ENCODE measurements at places on chromosomes 3 and 15. TPM values are rescaled to one million over a fixed set of nuclear protein-coding genes. Genes with fewer than 3 reads are reported as not detected.

DNA sequence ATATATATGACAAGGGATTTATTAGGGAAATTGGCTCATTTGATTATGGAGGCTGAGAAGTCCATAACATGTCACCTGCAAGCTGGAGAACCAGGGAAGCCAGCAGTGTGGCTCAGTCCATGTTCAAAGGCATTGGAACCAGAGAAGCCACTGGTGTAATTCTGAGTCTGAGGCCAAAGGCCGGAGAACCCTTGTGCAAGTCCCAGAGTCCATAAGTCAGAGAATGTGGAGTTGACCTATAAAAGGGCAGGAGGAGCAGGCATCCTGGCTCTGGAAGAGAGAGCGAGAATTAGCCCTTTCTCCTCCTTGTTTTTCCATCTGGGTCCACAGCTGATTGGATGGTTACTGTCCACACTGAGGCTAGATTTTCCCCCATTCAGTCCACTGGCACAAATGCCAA lies 319.8 kb downstream of the IGSF11 start:
- no peak overlapping the region for H3K27ac ChIP-seq
- no peak for DNase-seq
- H3K4me1 ChIP-seq: no peaks in the 10 kb centered on the region
- H3K36me3 ChIP-seq: no peaks in the 10 kb centered on the region
- H3K4me3 ChIP-seq: no peak overlapping the region

GRCh38 chr15:61146091-61146930 lies 82.8 kb downstream of the RORA start:
- no peak for DNase-seq
- H3K4me1 ChIP-seq: no peaks in the 10 kb centered on the region
- H3K36me3 ChIP-seq: no peaks in the 10 kb centered on the region
- no peak overlapping the region for H3K4me3 ChIP-seq

DNA sequence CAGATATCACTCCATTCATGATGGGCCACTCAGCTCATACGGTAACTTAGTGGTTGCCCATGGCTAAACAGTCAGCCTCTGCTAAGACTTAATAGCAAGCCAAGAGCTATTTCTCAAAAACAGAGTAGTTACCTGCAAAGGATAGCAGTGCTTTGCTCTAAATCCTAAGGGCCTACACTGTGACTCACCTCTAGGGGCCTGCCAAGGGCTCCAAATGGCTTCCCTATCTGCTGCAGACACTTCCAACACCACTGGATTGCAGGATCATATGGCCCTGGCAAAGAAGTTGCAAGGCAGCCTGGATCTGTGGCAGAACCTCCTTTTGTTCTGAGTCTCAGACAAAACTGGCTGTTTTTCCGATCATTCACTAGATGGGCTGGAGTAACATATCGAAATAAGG lies 17.8 kb downstream of the CGGBP1 start:
- no peaks in the 10 kb centered on the region for H3K36me3 ChIP-seq
- H3K4me1 ChIP-seq: no peaks in the 10 kb centered on the region
- no peak overlapping the region for H3K27ac ChIP-seq
- no peak overlapping the region for H3K4me3 ChIP-seq
- DNase-seq: no peak

DNA sequence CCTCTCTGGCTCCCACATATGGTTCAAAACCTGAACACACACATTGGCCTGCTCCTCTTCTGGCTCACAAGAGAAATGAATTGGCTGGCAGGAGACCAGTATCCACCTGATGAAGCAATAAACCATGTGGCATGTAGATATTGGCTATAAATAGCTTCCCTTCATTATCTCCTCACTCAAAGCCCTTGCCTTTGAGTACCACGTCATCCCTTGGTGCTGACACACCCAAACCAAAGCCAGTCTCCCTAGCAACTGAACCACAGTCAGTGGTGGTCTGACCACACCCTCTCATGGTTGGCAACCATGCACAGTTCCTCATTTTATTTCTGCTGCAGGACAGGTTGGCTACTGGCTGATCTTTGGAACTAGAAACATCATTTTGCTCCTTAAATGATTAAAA lies 98.8 kb downstream of the ZNF621 start:
- H3K4me1 ChIP-seq: no peaks in the 10 kb centered on the region
- H3K4me3 ChIP-seq: no peak overlapping the region
- H3K27ac ChIP-seq: no peak overlapping the region

DNA sequence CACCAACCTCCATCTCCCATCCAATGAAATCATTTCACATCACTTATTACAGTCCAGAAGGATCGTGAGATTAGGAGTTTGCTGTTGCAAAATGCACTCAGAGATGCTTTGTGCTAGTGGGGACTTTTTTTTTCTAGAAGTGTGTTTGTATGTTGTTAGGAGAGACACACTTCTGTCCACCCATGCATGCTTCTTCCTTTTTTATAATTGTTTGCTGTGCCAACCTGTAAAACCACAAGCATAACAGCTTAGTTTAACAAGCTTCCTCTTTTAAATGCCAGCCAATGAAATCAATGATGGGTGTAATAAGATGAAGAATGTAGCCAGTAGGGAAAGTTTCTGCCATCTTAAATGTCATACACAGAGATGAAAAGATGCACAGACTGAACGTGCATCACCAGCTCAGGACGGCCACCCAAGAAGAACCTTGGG lies 305.6 kb upstream of the STT3B start:
- peaks cover 3% of the 10 kb centered on the region for H3K27me3 ChIP-seq
- no peak overlapping the region for H3K27ac ChIP-seq
- DNase-seq: no peak
- no peaks in the 10 kb centered on the region for H3K36me3 ChIP-seq
- H3K4me1 ChIP-seq: no peaks in the 10 kb centered on the region

- no peaks in the 10 kb centered on the region for H3K4me1 ChIP-seq
- DNase-seq: no peak
- H3K27me3 ChIP-seq: no peaks in the 10 kb centered on the region
- H3K4me3 ChIP-seq: no peak overlapping the region
- H3K27ac ChIP-seq: no peak overlapping the region
- peaks cover 36% of the 10 kb centered on the region for H3K36me3 ChIP-seq
These were observed 38.6 kb upstream of the SEC22A start for GRCh38 chr3:123163141-123163540.

- no peak overlapping the region for H3K27ac ChIP-seq
- no peaks in the 10 kb centered on the region for H3K4me1 ChIP-seq
- H3K27me3 ChIP-seq: no peaks in the 10 kb centered on the region
- H3K36me3 ChIP-seq: no peaks in the 10 kb centered on the region
- no peak overlapping the region for H3K4me3 ChIP-seq
These were observed 329.6 kb upstream of the RGMA start for GRCh38 chr15:93418566-93418965.

- no peak overlapping the region for H3K27ac ChIP-seq
- no peak overlapping the region for H3K4me3 ChIP-seq
- peaks cover 4% of the 10 kb centered on the region for H3K4me1 ChIP-seq
- peaks cover 45% of the 10 kb centered on the region for H3K36me3 ChIP-seq
- DNase-seq: peak; percentile 31
These were observed 4.4 kb downstream of the WDR73 start for GRCh38 chr15:84649706-84650105.

DNA sequence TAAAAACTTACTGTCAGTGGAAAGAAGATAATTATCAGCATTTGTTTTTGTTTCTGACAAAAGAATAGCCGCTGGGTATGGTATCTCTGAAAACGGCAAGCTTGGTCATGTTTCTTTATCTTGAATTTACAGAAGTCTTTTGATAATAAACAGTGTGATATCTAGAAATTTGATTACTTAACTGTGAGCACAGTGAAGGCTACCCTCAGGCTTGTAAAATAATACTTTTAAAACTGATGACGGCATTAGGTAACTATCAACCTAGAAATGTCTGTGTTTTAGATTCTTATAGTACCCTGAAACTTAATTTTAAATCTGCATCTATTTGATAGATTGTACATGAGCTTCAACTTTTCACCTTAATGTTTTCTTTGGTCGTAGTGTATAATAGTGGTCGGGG lies 43.4 kb downstream of the NSUN3 start:
- no peak overlapping the region for H3K27ac ChIP-seq
- H3K36me3 ChIP-seq: peaks cover 5% of the 10 kb centered on the region
- no peak for DNase-seq
- H3K4me1 ChIP-seq: no peaks in the 10 kb centered on the region
- no peak overlapping the region for H3K4me3 ChIP-seq

GRCh38 chr3:158769549-158769948 lies 32.3 kb upstream of the MFSD1 start:
- no peaks in the 10 kb centered on the region for H3K27me3 ChIP-seq
- no peaks in the 10 kb centered on the region for H3K36me3 ChIP-seq
- H3K27ac ChIP-seq: peak overlapping the region; percentile 87
- no peak overlapping the region for H3K4me3 ChIP-seq

DNA sequence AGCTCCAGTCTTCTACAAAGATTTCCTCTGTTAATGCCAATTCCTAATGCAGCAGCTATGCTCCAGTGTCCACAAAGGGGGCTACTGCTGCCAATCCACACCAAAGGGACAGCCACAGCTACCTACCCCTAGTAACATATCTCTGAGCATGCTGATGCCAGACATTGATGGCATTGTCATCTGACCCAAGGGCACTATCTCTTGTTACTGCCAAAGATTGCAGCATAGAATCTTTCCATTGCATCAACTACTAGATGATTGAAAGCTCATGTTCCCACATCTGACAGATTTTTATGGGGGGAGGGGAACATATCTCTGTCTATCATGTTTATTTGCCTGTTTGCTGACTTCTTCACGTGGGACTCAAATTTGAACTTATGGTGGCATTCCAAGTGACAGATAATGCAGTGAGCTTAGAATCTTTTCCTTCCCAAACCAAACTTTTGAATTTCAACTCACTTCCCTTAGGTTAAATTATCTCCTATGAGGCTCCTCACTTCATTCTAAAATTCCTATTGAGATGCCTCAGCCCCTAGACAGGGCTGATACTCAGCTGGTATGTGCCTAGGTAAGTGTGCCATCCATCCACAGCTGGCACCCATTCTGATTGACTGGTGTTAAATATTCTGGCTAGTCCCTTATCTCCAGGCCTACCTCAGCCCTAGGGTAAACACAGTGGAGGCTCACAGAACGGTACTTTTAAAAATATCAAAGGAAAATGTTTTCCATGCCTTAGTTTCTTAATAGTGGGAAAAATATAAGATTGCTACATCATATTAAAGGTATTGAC lies 100.3 kb downstream of the STRIT1 start:
- DNase-seq: no peak
- H3K4me3 ChIP-seq: no peak overlapping the region
- no peaks in the 10 kb centered on the region for H3K27me3 ChIP-seq
- no peak overlapping the region for H3K27ac ChIP-seq

DNA sequence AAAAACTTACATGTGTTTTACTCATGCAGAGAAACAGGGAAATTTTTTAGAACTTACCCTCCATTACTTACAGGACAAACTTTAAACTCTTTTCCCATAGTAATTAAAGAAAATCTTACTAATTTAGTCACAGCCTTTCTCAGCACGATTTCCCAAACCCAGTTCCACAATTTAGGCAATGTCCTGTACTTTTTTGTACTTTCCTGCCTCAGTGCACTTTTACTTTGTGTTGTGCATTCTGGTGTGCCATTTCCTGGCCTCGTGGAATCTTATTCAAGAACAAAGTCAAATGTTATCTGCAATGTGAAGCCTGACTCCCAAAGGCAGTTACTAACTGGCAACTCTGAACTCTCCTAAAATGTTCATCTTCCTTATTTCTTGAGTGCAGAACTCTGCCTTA lies 1.9 kb downstream of the SLC33A1 start:
- peak overlapping the region; percentile 63 for H3K4me3 ChIP-seq
- H3K36me3 ChIP-seq: peaks cover 4% of the 10 kb centered on the region
- no peaks in the 10 kb centered on the region for H3K27me3 ChIP-seq
- no peak for DNase-seq
- H3K27ac ChIP-seq: no peak overlapping the region

DNA sequence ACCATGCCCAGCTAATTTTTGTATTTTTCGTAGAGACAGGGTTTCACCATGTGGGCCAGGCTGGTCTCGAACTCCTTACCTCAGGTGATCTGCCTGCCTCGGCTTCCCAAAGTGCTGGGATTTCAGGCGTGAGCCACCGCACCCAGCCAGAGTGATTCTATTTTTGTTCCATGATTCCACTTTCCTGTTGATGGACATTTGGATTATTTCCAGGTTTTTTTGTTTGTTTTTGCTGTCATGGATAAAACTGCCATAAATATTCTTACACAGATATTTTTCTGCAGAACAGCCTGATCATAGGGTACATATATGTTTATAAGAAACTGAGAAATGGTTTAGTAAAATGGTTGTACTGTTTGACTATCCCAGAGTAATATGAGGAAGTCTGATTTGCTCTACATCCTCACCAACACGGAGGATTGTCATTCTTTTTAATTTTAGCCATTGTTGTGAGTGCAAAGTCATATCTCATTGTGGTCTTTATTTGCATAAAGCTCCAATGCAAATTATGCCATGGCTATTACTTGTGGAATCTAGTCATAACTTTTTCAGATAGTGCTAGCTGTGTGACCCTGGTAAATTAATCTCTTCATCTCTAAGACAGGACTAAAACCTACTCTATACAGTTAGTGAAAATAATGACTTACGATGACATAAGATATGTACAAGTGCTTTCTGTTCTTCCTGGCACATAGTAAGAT lies 42.7 kb downstream of the MAP6D1 start:
- H3K27me3 ChIP-seq: no peaks in the 10 kb centered on the region
- H3K27ac ChIP-seq: no peak overlapping the region
- peaks cover 2% of the 10 kb centered on the region for H3K4me1 ChIP-seq
- peaks cover 42% of the 10 kb centered on the region for H3K36me3 ChIP-seq
- DNase-seq: no peak

GRCh38 chr3:61199843-61200242 lies 51.4 kb downstream of the FHIT start:
- H3K36me3 ChIP-seq: no peaks in the 10 kb centered on the region
- H3K4me1 ChIP-seq: no peaks in the 10 kb centered on the region
- H3K27ac ChIP-seq: no peak overlapping the region
- no peak overlapping the region for H3K4me3 ChIP-seq
- no peaks in the 10 kb centered on the region for H3K27me3 ChIP-seq

GRCh38 chr3:26365706-26366105 lies 256.9 kb upstream of the LRRC3B start:
- no peaks in the 10 kb centered on the region for H3K4me1 ChIP-seq
- H3K27me3 ChIP-seq: no peaks in the 10 kb centered on the region
- no peak for DNase-seq
- H3K4me3 ChIP-seq: no peak overlapping the region

The JMJD7 gene
- total RNA-seq: 3.6 TPM

The CFAP100 gene
- not detected for total RNA-seq

The CPA3 gene
- total RNA-seq: not detected

The GOLGA8T gene
- not detected for total RNA-seq

The ERICH6 gene
- not detected for total RNA-seq

The DMXL2 gene
- total RNA-seq: 21.9 TPM

The NLGN1 gene
- 12.5 TPM for total RNA-seq

The CHRD gene
- under 0.01 TPM for total RNA-seq

The SLC24A5 gene
- total RNA-seq: not detected

The SPSB4 gene
- not detected for total RNA-seq

The TYRO3 gene
- total RNA-seq: 10.6 TPM

The MUSTN1 gene
- not detected for total RNA-seq

The GOLGA6B gene
- not detected for total RNA-seq

The LMAN1L gene
- not detected for total RNA-seq

The SLMAP gene
- 26.5 TPM for total RNA-seq
